Stimulated activated CD4-positive, alpha-beta T cell treated with anti-CD3 and anti-CD28 coated beads, Interleukin-4, amount 100 ng/mL, for 24 hours (primary cell): ENCODE measurements at places on chromosomes 7 and 10.

DNA sequence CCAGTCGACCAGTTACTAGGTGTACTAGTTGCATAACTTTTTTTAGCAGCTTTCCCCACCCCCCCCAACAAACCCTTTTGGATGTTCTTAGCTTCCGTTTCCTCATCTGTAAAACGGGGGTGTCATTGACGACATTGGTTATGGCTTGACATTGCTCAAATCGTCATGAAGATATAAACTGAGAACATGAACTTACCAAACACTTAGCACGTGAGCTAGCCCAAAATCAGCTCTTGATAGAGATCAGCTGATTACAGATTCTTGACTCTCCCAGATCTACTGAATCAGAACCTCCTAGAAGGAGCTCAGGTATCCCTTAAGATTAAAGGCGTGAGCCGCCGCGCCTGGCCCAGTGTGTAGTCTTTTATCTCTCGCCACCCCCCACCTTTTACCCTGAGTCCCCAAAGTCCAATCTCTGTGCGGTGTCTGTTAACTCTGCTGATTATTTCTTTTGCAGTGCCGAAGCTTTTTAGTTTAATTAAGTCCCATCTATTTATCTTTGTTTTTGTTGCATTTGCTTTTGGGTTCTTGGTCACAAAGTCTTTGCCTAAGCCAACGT lies 1.0 kb upstream of the GNA12 start:
- DNase-seq = no peak

GRCh38 chr10:34235164-34235832 lies 579.8 kb downstream of the PARD3 start:
- no peak for DNase-seq

- no peak for DNase-seq
Measured at GRCh38 chr7:87107949-87108776, 44.1 kb upstream of the DMTF1 start.

DNA sequence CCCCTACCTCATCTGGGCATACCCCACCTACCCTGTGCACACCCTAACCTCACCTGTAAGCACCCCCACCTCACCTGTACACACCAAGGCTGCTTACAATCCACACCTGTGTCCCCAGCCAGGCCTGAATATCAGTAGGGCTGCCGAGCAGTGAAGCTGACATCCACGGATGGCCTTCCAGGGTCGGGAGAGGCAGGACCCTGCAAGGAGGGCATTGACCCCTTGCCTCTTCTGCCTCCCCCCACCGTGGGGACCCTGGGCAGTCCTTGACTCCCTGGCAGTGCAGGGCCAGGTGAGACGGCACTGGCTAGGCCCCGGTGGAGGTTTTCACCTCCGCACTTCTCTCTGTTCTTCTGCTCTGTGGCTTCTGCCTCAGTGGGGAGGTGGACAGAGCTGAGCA lies 37.6 kb upstream of the ELFN1 start:
- DNase-seq = no peak

GRCh38 chr7:140557809-140558518 lies 78.7 kb upstream of the MKRN1 start:
- no peak for DNase-seq

DNA sequence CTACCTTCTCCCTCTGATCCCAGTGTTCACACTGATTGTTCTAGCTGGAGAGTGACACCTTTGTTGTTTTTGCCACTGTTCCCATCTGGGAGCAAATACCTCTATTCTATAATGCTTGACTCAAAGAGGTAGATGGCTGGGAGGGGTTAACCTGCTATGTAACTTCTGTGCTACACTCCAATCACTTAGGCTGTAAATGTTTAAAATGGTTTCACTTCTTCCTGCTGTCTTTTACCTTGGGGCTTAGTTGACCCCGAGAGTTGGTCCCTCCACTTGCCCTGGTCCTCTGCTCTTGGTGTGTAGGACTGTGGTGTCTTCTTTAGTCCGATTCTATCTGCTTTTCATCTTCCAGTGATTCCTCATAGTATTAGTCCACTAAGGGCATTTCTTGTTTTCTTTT lies 22.3 kb downstream of the KLHDC10 start:
- no peak for DNase-seq

GRCh38 chr7:37000511-37000910 lies 276.2 kb upstream of the AOAH start:
- no peak for DNase-seq

DNA sequence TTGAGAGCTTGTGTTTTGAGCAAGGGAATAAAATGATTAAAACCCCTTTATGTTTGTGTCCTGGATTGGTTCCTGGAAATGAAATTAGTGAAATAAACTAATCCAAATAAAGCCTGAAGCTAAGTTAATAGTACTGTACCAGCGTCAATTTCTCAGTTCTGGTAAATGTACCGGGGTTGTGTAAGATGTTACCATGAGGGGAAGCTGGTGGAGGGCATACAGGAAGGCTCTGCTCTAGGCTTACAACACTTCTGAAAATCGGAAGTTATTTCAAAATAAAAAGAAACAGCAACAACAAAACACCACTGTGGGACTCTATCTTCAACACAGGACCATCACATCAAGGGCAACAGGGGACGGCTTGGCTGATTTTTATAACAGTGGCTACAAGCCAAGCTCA lies 257.0 kb downstream of the CREB5 start:
- no peak for DNase-seq
